MCF 10A (cell line): ENCODE measurements at places on chromosomes 6 and 20. TPM values are rescaled to one million over a fixed set of nuclear protein-coding genes. Genes with fewer than 3 reads are reported as not detected.

The MAP3K5 gene
- total RNA-seq: 7.6 and 8.4 TPM in 2 replicates

The OPRM1 gene
- not detected in 2 replicates for total RNA-seq

The LY6G5B gene
- 14.4 and 16.0 TPM in 2 replicates for total RNA-seq

The ZC3H12D gene
- total RNA-seq: 0.29 TPM in 1 of 2 replicates, not detected in the other

The C20orf173 gene
- total RNA-seq: not detected in 2 replicates

The CGA gene
- total RNA-seq: not detected in 2 replicates

The RAET1L gene
- total RNA-seq: 1.2 TPM in 2 replicates

The LY6G5C gene
- total RNA-seq: 0.64 and 1.4 TPM in 2 replicates

The BTNL2 gene
- not detected in 2 replicates for total RNA-seq

The NUS1 gene
- total RNA-seq: 54.7 and 59.4 TPM in 2 replicates
